ENCODE measurements at places on chromosomes 7 and 10.
A peak's percentile ranks its signal among the peaks of the same experiment; 100 is the strongest.

DNA sequence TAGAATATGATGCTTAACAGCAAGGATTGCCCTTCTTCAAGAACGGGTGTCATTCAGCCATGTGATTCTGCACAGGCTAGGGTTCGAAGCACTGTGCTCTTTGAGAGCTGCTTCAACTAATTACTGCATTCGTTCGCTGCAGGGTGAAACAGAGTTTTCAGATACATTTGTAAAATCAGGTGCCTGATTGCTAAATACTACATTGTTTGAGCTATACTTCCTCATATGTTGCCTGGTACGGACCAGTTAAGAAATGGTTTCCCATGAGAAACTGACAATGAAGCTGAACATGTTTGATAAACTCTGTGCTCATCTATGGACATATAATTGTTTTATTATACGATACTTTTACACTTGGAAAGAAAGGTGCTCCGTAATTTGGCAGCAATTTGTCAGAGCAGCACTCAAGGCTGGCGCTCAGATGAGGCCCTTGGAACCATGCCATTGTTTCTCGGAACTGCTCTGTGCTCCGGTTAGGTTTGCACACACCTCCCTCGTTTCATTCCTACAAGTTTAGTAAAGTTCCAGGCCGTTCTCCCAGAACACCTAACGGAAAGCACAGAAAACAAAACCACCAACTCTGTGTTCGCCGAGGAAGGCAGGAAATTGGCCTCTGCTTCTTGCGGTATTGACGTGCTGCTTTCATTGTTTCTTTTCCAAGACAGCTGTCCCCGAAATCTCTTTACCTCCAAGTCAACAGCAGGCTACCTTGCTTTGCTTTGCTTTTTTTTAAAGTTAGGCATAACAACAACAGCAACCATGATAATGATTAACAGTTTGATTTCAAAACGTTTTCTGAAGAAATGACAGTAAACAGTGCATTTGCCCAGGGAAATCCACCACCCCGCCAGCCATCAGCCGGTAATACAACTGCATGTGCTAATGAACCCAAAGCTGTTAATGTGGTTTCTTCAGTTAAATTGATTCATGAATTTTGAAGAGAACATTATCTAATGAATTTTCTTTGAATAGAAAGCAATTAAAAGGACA lies 206.9 kb downstream of the EBF3 start:
- DNase-seq: peak; percentile 12

- peak; percentile 31 for DNase-seq
Measured at GRCh38 chr7:157278791-157279724, 57.7 kb upstream of the DNAJB6 start.

GRCh38 chr7:20200361-20200760 lies 16.8 kb downstream of the MACC1 start:
- peak; percentile 58 for DNase-seq

- DNase-seq: no peak
Measured at GRCh38 chr10:131618587-131619267, 282.1 kb upstream of the PPP2R2D start.

DNA sequence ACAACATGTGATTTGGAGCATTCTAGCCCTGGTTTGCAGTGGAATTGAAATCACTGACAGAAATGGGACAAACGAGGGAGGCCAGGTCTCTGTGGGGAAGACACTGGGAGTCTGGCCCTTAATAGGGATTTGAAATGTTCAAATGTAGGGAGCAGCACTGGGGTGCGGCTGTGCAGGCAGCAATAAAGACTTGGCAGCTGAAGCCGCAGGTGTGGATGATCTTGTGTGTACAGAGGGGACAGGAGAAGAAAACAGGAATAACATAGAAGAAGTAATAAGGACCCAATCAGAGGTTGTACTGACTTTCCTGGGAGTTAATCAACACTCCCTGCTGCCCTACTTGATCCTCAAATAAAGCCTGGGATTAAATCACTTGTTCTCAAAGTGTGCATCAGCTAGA lies 127.6 kb upstream of the PTN start:
- no peak for DNase-seq

DNA sequence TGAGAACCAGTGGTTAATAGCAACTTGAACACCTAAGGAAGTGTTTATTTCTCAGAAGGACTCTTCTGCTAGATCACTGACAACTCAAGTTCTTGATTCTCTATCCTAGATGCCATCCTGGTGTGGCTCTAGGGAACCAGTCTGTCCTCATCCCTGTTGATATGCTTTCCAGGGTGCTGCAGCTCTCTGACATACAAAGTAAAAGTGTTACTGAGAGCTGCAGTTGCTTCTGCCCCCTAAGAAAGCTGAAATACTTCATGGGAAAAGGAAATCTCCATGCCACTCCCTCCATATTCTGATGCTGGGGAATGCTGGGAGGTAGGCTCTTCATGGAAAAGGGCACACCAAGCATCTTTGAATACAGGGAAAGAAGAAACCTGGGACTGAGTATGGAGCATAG lies 168.1 kb downstream of the KLF6 start:
- DNase-seq: no peak

DNA sequence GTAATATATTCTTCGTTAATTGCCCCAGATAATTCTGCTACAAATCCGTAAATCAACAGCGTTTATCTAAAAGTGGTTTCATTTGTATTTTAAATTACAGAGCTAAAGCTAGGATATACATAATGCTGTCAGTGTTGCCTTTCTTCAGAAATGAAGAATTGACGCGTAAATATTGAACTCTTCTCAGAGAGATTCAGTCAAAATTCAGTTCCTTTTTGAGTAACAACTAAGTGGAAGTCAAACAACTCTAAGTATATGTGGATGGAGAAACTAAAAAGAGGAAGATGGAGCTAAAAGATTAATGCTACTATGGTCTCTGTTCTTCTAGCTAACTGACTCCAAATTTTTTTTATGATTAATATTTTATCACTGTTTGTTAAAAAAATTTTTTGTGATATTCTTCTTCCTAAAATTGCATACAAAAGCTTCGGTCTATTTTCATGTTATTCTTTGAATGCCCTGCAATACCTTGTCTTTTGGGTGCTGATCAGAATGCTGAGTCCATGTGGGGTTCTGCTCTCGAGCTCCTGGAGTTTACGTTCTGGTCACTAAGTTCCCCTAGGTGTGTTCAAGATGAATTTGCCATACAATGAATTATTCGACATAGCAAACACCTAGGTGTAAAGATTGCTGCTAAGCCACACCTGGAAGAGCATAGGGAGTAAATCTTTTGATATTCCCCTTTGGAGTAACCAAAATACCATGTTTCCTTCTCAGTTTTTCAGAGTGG lies 20.7 kb downstream of the MDFIC start:
- peak; percentile 23 for DNase-seq

DNA sequence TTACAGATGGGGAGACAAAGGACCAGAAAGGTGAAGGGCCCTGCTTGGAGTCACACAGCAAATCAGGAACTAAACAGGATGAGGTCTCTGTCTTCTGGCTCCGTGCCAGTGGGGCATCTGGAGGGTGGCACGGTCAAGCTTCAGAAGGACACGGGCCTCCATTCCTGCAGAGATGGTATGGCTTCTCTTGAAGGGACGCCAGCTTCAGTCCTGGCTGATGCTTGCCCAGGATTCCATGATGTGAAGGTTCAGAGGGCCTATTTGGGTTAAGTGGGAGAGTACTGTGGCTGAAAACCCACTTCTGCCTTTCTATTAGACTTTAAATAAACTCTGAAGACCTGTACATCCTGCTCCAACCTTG lies 6.1 kb downstream of the RAMP3 start:
- DNase-seq: no peak

GRCh38 chr10:133357285-133358161 lies at the start of gene FUOM:
FUOM (minus strand) TSS chr10:133358019; CDS start chr10:133358007, 12 bp downstream.
- DNase-seq: peak; percentile 87

GRCh38 chr10:102994531-102995295 lies 76.6 kb downstream of the CNNM2 start:
- peak; percentile 53 for DNase-seq

DNA sequence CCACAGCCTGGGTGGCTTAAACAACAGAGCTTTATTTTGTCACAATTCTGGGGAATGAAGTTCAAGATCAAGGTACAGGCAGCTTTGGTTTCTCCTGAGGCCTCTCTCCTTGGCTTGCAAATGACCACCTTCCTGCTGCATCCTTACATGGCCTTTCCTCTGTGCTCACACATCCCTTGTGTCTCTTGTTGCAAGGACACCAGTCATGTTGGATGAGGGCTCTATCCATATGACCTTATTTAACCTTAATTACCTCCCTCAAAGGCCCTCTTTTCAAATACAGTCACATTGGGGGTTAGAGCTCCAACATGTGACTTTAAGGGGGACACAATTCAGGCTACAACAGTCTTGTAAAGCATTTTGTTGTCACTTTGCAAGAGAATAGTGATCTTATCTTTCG lies 65.0 kb upstream of the PLXNA4 start:
- no peak for DNase-seq

GRCh38 chr10:73060738-73061635 lies 35.7 kb downstream of the P4HA1 start:
- peak; percentile 40 for DNase-seq

DNA sequence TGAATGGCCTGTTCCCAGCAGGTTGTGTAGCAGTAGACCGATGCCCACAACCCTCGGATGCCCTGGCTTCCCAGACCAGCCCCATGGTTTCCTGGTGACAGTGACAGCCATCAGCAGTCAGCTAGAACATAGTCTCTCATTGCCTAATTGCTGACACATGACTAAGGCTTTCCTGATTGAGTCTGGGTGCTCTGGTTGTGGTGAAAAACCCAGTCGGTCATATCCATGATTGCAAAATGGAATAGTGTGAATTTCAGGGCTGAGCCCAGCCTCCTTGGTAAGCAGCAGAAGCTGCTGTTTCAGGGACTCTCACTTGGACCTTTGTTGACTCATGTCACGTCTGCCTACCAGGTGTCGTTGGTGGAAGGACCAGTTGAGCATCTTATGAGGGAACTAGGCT lies 36.6 kb downstream of the POR start:
- peak; percentile 42 for DNase-seq

GRCh38 chr7:128032605-128033235 lies 1.5 kb upstream of the LRRC4 start:
- peak; percentile 44 for DNase-seq

GRCh38 chr7:131122394-131122793 lies 205.3 kb upstream of the MKLN1 start:
- no peak for DNase-seq

GRCh38 chr10:70917226-70917625 lies 28.9 kb upstream of the PCBD1 start:
- no peak for DNase-seq

GRCh38 chr10:62853710-62854109 lies 37.5 kb upstream of the EGR2 start:
- peak; percentile 86 for DNase-seq

- DNase-seq: no peak
Measured at GRCh38 chr7:135291809-135292253, 58.2 kb downstream of the STRA8 start.

- no peak for DNase-seq
Measured at GRCh38 chr10:101840102-101840684, 3.4 kb downstream of the KCNIP2 start.

GRCh38 chr10:68103901-68104300 lies 5.4 kb upstream of the MYPN start:
- DNase-seq: no peak

- DNase-seq: no peak
Measured at GRCh38 chr7:157926107-157926506, 589.3 kb downstream of the DNAJB6 start.

- no peak for DNase-seq
Measured at GRCh38 chr10:22704471-22704911, 9.9 kb downstream of the PIP4K2A start.

Measured in common myeloid progenitor, CD34-positive (primary cell).